ENCODE measurements at places on chromosomes 6 and 20.

- DNase-seq: no peak
Measured at GRCh38 chr6:28897369-28897745, 26.4 kb downstream of the TRIM27 start.

DNA sequence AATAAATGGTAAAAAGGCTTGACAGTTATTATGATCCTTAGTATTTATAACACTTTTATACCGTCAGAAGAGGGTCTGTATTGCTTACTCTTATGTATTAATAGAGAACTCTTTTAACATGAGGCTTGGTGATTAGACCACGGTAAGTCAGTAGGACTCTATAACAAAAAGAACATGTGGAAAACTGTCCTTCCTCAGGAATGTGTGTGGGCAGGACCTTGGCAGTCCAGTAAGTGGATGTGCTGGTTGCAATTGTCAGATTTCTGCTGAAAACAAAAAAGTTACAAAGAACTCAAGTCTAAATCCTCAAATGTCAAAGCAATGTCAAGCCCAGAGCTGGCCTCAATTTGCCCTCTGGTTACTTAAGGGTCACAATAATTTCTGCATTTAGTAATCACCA, 81.1 kb downstream of the PLCG1 start:
- DNase-seq: peak; percentile 73

DNA sequence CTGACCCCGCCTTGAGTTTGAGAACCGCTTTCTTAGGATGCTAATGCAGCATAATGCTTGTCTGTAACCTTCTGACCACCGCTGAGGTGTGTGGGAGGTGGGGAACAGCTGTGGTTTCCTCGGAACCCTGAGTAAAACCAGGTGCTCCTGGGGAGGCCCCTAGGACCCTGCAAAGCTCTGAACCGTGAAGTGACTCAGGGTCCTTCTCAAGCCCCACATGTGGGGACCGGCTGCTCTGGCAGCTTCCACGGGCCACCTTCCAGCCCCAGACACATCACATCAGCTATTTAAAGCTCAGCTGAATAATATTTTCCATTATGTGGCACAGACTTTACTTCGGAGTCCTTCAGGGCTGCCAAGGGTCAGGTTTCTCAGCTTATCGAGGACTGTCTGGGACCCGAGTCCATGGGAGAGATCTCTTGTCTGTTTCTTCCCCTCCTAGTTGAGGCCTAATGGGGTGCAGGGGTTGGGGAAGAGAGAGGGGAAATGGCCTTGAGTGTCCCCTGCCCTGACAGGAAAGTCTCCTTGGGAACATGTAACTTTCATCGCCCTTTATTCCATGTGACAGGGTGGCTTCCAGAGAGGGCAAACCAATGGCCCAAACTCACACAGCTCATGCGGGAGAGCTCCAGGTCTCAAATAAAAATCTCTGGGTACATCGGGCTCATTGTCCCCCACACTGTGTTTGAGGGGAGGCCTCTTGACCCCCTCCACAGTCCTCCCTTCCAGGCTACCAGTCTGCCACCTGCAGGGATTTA, 186.1 kb upstream of the SLC24A3 start:
- no peak for DNase-seq

DNA sequence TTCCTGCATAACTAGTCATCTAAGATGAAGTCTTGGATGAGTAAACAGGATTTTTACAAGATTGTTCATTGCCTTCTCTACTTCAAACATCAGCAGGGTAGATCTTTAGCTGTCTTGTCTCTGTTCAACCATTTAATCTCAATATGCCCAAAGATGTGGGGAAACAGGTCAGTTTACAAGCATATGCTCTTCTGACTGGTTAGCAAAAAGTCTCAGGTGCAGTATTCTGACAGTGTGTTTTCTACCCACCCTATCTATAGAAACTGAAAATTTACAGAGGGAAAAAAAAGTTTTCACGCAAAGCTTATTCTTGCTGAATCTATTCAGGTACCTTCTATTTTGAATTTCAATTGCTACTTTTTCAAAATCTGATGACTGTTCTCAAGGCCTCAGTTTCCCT, 29.0 kb downstream of the MAP3K5 start:
- no peak for DNase-seq

GRCh38 chr20:10172998-10173655, 45.5 kb upstream of the SNAP25 start:
- DNase-seq: no peak

- no peak for DNase-seq
Measured at GRCh38 chr6:140653972-140654371, 1279.5 kb upstream of the CITED2 start.

GRCh38 chr6:116118608-116119007, 7.3 kb downstream of the COL10A1 start:
- DNase-seq: peak; percentile 13

DNA sequence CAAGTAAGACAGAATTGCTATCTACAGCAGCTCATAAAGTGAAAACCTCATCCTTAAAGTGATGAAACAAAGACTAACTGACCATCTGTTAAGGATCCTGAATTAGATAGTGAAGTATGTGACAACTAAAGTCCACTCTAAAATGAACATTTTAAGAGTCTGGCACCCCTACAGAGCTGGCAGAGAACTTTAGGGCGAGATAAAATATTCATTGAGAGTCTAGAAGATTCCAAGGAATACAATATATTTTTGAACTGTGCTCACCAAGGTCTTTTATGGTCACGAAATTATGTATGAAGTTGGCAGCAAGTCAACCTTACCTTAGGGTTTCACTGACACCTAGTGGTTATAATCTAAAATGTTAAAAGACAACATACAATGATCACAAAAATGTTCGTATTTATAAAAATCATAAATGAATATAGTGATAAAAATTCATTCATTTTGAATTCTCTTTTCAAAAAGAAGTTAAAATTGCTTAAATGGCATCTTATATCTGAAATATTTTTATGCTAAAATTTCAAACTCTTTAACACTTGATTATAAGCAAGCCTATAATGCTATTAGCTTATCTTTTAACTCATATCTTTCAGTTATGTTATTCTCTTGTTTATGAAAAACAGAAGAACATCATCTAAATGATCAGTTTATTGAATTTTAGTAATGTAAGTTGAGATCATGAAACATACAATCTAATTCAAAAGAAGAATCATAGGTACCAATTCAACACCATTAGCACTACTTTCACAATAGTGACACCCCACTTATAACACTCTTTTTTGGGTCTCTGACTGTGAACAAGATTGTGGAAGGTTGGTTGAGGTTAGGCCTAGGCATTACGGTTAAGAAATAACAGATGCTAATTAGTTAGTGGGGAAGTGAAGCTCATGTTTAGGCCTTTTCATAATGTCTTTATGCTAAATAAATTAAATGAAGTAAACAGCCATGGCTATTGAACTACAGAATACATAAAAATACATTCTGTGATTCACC, 27.5 kb downstream of the RSPH3 start:
- peak; percentile 69 for DNase-seq

DNA sequence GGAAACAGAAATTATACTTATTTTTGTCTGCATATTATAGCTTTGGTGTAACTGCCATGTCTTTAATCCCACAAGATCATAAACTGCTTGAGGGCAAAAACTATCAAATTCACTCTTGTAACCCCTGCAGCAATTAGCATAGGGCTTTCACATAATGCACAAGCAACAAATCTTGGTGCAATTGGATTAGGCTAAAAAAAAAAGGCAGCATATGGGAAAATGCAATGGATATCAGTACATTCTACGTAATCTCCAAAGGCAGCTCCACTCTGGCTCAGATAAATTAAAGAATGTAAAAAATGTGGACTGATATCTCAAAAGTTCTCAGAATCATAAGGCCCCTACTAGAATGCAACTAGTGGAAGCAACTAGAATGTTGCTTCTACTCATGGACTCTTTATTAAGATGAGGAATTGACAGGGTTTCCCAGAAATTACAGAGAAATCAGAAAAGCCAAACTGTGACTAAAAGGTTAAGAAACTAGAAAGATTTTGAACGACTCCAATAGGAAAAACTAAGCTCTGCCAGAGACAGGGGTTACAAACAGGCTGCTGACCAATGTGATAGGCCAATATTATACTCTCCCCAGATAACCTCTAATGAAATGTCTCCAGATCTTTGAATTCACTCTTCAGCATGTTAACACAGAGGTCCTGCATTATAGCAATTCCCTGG, 55.0 kb downstream of the FILIP1 start:
- DNase-seq: no peak

- no peak for DNase-seq
Measured at GRCh38 chr20:39038495-39038894, 76.4 kb downstream of the DHX35 start.

- DNase-seq: peak; percentile 50
Measured at GRCh38 chr20:32674362-32674789, 635 bp upstream of the C20orf203 start.

GRCh38 chr6:80623066-80623815, 516.8 kb downstream of the BCKDHB start:
- no peak for DNase-seq

DNA sequence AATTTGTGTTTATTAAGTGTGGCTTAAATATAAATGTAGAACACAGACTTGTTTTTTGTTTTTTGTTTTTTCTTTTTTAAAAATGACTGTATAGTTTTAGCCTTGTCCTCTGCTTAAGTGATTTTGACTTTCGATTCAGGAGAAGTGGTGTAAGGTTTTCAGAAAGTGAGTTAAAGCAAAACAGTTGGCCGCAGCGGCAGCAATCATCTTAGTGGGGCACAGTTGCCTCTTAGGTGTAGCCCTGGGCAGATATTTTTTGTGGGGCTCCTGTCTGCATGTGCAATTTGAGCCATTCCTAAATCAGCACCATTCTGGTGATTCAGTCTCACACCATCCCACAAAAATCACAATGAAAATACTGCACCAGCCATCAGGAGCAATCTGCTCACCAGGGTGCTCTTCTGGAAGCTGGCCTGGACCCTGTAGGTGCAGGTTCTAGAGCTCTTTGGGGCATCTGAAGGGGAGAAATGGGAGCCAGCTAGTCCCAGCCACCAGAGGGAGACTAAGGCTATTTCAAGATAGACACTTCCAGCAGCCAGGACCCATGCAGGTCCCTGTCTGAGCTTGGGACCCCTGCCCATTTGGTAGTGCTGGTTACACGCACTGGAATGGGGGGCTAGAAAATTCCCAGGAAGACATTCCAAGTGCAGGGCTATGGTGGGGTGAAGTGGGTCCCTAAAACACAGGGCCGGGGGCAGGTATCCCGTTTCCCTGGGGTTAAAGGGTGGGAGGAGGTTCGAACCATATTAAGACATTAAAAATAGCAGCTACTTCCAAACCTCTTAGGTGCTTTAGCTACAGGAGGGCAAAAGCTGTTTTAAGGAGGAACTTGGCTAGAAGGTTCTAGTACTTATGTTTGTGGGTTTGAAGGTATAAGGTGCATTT, 156.6 kb downstream of the NFATC2 start:
- peak; percentile 41 for DNase-seq

DNA sequence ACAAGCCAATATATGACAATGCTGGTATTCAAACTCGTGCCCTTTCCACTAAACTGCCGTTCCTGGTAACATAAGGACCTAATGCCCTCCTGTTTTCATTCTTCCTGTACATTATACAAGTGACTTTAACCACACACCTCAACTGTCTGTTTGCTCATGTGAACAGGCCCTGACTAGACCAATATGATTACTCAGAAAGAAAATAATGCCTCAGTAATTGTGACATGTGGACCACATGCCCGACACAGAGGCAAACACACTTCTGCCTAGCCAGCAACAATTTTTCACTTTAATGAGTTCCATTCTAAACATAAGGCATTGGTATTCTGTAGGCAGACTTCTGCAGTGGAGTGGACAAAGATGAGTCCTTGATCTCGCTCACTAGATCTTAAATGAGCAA, 30.0 kb downstream of the SLC22A16 start:
- no peak for DNase-seq

DNA sequence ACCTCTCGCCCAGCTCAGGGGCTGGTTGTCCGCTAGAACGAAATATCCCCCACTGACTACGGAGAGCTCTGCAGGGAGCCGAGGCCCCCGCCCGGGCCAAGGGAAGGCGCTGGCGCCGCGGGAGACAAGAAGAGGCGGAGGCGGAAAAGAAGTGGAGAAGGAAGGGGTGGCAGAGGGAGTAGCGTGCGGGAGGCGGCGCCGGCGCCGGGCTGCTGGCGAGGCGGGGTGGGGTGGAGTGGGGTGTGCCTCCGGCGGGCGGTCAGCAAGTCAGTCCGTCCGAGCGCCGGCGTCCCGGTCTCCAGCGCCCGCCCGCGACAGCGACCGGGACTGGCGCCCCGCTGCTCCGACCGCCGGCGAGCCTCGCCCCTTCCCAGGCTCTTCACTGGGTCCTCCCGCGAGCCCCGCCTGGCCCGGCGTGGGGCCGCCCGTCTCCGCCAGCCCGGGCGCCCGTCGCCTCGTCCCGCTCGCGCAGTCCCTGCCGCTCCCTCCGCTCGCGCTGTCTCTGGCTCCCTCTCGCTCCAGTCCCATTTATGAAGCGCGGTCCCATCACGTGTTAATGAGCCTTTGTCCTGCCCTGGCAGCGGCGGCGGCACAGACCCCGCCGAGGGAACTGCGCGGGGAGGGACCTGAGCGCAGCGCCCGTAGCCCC, at the start of gene CNR1:
CNR1 (minus strand) TSS at position 504 of the 649 bp plus-strand sequence. CDS start 21,073 bp downstream, outside the sequence.
- no peak for DNase-seq

DNA sequence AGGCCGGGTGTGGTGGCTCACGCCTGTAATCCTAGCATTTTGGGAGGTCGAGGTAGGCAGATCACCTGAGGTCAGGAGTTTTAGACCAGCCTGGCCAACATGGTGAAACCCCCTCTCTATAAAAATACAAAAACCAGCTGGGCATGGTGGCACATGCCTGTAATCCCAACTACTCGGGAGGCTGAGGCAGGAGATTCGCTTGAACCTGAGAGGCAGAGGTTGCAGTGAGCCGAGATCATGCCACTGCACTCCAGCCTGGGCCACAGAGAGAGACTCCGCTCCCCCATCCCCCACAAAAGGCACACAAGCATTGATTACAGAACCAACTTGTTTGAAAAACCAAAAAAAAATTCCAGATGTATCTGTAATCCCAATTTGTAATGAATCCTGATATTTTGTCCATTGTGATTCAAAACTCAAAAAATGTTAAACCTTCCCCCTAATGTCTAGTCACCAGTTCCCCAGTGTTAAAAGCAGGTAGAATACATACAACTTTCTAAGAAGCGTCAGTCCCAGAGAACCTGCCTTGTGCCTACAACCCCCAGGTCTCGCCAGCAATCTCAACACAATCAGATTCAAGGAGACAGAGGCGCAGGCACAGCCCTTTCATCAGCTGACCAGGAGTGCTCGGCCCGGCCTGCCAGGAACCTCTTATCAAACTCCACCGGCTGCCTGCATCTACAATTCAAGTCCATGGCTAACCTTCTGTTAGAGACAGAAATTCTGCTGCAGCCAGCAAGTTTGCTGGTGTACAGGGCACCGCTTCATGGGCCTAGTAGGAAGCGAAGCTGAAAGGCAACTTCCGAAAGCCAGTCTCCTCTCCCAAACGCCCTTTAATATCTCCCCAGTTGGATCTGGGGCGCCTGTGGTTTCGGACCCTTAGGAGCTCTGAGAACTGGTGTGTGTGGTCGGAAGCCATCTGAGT, 2.1 kb downstream of the EZR start:
- peak; percentile 48 for DNase-seq
